ENCODE measurements at places on chromosomes 11 and 22. TPM values are rescaled to one million over a fixed set of nuclear protein-coding genes. Genes with fewer than 3 reads are reported as not detected.
A peak's percentile ranks its signal among the peaks of the same experiment; 100 is the strongest.

Gene GLB1L2
- 4.2 TPM for total RNA-seq

Gene SLC22A25
- total RNA-seq, result not detected

Gene TMEM151A
- not detected for total RNA-seq

Gene MS4A15
- 0.54 TPM for total RNA-seq

Gene SCN3B
- total RNA-seq, result 0.80 TPM

Gene TECTA
- not detected for total RNA-seq

Gene TMPRSS6
- total RNA-seq, result not detected

Gene AKIP1
- total RNA-seq, result 15.1 TPM

Gene JAML
- 83.3 TPM for total RNA-seq

Gene C11orf86
- 87.7 TPM for total RNA-seq

Gene CCDC73
- total RNA-seq, result not detected

Gene KDM4E
- not detected for total RNA-seq

Gene KRTAP5-10
- total RNA-seq, result not detected

Gene IL17REL
- total RNA-seq, result 1.1 TPM

DNA sequence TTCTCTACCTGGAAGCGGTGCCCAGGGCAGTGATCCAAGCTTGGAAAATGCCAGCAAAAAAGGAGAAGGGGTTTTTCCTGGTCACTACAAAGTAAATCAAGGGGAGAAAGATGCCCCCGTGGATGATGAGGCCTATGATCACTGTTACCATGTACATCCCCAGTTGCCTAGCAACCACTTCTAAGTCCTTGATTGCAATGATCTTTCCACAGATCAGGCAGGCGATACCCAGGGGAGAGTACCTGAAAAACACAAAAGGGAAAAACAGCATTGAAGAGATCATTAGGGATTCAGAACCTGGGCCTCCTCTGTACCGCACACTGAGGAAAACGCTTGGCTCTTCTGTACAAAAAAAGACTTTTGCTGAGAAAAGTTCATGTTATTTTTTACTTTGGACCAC lies 127.1 kb downstream of the SLC1A2 start:
- DNase-seq, result no peak

- DNase-seq, result no peak
These were observed 2.6 kb downstream of the LAMTOR1 start for GRCh38 chr11:72100462-72100861.

DNA sequence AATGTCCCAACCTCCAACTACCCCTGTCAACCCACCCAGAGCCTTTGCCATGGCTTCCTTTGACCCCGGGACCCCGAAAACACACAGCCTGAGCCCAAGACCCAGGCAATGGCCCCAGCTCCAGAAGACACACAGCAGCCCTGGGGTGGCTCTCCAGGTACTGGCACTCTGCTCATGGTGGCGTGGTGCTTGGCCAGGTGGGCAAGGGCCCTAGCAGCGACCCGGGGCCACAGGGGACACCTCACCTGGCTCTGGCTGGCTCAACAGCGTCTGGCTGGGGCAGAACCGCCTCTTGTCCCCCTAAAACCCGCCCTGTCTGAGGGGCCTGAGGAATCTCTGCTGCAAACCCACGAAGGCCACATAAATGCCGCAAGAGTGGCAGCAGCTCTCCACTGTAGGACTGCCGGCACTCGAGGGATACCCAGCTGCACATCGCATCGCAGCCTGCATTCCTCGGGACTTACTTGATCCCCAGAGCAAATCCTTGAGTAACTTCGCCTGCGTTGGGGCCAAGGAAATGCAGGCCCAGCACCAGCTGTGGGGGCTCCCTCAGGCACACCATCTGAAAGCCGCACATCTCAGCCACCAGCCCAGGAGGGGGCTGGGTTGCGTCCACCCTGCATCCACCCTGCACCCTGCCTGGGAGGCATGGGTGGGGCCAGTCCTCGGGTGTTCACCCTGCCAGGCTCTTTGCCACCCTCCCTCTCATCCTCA lies 23.1 kb upstream of the GNB1L start:
- DNase-seq, result peak; percentile 37

DNA sequence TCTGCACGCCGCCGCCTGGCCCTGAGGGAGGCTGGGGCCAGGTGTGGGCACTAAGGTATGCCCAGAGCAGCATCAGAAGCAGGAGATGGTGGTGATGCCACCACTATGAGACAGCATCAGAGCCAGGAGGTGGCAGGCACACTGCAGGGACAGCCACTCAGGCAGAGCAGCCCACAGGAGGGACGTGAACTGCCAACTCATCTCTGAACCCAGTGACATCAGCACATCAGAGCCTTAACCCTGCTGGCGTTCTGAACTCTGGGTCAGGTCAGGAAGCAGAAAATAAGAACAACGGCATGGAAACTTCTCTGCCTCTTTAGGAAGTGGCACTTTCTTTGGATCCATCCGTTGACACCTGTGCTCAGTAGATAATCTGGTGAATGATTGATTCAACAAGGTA lies 14.7 kb upstream of the IFT27 start:
- no peak for DNase-seq

DNA sequence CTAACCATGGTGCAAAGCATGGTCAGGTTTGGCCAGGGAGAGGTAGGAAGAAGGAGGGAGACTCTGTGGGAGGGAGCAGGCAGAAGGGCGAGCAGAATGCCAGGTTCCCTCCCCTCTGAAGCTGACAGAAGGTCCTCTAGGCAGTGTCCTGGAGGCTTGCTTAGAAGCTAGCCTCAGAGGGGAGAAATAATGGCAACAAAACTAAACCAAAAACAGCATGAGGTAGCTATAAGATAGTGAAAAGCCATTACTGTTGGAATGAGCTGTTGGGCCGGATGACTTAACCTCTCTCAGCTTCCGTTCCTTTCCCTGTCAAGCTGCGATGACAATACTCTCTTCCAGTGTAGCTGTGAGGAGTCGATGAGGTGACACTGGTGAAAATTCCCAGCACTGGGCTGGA lies 36.6 kb downstream of the RASSF10 start:
- DNase-seq, result no peak

GRCh38 chr11:72972496-72973128 lies 158.4 kb downstream of the ATG16L2 start:
- DNase-seq, result no peak

DNA sequence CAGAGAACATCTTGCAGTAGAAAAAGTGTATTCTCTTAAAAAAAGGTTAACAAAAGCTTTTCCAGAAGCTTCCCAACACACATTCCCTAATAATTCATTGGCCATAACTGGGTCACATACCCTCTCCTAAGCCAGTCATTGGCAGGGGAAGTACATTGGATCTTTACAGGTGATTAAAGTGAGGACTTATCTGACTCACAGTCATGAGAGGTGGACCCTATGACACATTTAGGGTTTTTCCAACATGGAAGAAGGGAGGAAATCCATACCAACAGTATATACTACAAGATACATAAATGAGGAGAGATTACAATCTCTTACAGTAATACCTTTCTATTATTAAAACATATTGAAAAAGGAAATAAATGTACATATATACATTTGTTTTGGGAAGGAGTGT lies 72.2 kb downstream of the CCDC73 start:
- no peak for DNase-seq

GRCh38 chr11:129655247-129655832 lies 160.3 kb upstream of the TMEM45B start:
- DNase-seq, result no peak

GRCh38 chr11:8650401-8650990 lies 32.0 kb downstream of the TRIM66 start:
- no peak for DNase-seq

GRCh38 chr11:120129570-120129969 lies 8.3 kb downstream of the TRIM29 start:
- no peak for DNase-seq

GRCh38 chr11:65416341-65416824 lies 6.2 kb upstream of the NEAT1 start:
- peak; percentile 97 for DNase-seq

GRCh38 chr11:28488336-28488735 lies 380.1 kb downstream of the METTL15 start:
- no peak for DNase-seq

- DNase-seq, result no peak
These were observed 1.9 kb upstream of the SMDT1 start for GRCh38 chr22:42077486-42078125.

DNA sequence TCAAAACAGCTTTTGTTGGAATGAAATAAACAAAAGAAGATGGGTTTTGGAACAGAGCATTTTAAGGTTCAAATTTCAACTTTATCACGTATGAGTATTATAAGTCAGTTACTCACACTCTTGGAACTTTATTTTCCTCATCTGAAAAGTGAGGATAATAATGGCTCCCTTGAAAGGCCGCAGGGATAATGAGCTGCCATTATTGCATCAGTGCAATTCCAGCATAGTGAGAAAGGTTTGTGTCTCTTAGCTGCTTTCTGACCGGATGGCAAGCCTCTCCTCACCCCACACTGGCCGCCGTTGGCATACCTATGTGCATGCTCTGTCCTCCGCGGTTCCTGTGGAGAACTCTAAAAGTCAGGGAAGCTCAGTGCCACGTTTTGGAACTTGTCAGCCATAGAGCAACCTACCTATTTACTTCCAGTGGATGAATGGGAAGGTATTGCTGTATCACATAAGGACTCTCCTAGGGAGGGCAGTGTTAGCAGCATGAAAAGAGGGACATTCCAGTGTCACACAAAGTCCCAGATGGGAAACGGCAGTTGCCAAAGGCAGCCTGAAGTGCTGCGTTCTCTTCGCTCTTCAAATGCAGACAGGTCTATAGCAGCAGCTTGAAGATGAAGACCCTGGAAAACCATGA lies 368.9 kb downstream of the NTM start:
- DNase-seq, result no peak

DNA sequence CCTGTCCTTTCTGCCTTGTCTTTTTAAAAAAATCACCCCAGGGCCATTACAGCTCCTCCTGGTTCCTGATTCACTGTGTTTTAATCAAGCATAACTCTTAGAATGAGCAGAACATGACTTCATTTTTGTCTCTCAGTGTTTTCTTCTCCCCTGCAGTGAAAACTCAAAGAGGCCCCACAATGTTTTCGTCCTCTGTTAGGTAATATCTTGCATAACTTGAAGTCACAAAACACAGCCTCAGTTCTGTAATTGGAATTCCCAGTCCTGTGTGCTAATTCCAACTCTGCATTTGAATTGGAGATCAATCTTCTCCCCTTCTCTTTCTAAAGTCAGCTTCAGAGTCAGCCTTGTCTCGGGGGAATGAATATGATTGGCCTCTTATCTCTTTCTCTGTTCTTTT lies 186.5 kb upstream of the NAV2 start:
- no peak for DNase-seq

DNA sequence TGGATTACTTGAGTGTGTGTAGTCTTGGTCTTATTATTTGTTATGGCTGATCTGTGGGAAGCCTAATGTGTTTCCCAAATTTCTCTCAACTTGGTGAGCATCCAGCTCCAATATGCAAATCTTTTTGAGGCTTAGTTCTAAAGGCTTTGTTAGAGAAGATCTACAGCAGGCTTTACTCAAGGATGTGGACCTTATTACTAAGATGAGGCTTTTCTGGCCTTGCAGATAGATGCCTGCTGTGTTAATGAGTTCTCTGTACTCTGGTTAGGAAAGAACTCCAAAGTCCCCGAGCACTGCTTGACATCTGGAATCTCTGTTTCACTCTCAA lies 24.1 kb downstream of the MYEOV start:
- no peak for DNase-seq

DNA sequence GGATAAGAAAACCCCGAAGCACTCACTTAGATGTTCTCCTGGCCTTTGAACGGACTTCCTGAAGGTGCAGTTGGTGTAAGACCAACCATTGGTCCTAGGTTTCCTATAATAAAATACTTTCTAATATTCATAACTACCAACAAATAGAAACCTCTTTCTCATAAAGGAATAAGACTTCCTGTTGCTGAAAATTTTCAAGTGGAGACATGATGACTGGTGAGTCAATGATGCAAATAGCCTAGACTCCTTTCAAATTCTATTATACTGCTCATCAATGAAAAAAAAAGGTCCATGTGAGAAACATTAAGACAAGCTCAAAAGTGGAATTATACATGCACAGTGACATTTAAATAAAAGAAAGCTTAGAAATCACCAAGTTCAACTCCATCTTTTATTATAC lies 862.8 kb downstream of the FAM181B start:
- no peak for DNase-seq

Measured in Peyer's patch (tissue), 4 donors.